ENCODE measurements at places on chromosomes 7 and 10.

DNA sequence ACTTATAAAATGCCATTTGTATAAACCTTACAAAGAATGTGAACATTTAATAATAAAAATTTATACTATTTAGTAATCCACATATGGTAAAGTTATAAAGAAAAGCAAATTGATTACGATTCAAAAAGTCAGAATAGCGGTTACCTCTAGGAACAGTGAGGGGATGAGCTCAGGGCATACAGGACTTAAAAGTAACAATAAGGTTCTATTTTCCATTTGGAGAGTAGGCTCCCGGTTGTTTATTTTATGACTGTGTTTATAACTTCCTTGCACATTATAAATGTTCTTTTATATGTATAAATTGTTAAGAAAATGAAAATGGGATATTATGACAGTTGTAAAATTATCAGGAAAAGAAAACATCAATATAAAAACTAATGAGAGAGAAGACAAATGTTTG is 135.7 kb downstream of the AVL9 start:
- no peak for DNase-seq

GRCh38 chr10:132354356-132355094 is 22.5 kb downstream of the LRRC27 start:
- DNase-seq = no peak

DNA sequence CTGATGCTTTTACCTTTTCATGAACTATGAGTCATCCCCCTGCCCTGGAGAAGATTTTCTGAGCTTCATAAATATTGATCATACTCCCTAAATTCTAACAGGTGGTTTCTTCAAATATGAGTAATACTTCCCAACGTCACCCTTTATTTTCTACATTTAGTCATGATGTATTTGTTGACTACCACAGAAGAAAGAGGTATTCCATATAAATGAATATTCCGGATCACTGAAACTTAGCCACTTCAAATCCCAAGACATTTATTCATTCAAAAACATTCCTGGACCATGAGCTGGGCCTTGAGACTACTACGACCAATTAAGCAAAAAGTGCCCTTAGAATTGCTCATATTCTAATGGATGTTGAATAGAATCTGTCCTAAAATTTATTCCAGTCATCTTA is 395.8 kb upstream of the NPVF start:
- no peak for DNase-seq

DNA sequence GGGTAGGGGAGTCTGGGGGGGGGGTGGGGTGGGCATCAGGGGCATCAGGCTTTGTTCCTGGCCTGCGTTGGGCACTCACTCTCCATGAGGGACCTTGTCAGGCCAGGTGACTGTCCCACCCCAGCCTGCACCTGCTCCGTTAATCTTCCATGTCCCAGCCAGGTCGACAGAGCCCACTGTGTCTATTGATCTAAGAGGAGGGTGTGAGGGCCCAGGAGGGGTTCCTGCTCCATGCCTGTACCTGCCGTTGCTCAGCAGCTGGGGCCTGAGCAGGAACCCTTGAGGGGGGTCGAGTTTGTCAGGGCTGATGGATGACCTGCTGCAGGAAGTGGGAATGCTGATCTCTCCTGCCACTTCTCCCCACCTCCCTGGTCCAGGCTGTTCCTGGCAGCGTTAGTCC is 18.6 kb downstream of the NEUROG3 start:
- no peak for DNase-seq

DNA sequence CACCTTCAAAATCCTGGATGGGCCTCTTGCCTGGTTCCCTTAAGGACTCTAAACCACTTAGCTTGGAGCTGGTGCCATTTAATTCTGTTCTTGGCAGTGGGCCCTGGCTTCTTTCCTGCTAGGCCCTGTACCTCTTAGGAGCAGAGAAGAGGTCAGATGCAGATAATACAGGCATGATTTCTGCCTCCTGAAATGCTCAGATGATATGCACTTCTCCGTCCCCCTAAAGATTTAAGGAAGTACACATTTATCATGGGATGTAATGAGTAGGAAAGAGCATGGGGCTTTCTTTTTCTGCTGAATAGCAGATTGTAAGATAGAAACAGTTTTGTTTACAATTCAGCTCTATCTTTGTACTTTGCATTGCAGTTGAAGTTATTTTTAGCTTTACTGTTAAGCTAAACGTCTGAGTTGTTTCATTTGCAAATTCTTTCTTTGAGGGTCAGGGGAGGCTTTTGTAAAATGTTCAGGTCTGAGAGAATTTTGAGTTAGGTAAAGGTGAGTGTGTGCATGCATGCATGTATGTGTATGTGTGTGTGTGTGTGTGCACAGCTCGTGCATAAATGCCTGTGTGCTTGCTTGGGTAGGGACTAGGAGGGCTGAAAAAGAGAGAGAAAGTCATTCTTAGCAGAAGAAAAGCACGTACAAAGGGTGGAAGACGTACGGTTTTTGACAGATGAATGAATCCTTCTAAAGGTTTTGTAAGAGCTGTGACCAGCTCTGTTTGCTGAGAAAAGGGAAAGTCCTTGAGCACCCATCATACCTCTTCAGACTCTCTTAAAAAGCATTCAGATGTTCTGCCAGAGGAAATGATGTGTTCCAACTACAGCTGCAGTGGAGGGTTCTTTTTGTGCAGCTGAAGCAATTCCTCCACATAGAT is 364.2 kb downstream of the AUTS2 start:
- no peak for DNase-seq

- no peak for DNase-seq
Observed at GRCh38 chr7:105030447-105030846, 16.4 kb downstream of the KMT2E start.
